ENCODE measurements at places on chromosomes 5 and 9.

DNA sequence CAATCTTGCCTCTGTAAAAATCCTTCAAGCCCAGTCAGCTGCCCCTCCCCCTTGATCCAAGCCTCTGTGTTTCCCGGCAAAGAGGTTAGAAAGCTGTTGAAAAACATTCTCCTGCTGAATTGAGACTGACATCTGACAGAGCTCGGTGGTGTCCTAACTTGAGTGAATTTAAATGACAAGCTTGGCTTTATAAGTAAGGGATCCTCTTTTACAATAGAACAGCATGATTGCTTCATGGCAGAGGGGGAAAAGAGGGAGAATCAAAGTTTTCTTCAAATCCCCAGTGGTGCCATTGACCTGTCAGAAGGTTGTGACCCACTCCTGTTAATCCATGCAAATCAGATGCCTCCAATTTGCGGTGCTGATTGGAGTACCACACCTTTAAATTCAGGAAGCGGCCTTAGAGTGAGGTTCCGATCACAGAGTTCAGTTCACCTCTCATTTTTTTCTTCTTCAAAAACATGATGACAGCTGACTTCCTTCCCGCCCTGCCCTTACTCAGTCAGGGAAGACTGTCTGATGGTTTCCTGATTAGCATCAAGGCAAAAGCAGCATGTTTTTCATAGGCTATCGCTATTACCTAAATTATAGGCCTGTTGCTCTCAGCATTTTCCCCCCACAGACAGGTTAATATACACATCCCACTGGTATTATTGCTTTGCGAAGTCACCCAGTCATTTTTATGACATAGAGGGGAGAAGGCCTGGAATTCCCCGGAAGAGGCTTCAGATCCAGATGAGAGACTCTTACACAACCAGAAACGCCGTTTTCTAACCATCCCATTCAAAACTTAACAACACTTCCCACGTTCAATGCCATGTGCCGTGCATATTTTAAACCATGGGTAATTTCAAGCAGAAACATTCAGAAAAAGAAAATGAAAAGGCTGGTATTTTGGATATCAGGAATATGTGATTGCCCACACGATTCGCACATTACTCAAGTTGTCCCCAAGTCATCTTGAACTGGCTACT lies 141.4 kb downstream of the EBF1 start:
- DNase-seq: no peak

DNA sequence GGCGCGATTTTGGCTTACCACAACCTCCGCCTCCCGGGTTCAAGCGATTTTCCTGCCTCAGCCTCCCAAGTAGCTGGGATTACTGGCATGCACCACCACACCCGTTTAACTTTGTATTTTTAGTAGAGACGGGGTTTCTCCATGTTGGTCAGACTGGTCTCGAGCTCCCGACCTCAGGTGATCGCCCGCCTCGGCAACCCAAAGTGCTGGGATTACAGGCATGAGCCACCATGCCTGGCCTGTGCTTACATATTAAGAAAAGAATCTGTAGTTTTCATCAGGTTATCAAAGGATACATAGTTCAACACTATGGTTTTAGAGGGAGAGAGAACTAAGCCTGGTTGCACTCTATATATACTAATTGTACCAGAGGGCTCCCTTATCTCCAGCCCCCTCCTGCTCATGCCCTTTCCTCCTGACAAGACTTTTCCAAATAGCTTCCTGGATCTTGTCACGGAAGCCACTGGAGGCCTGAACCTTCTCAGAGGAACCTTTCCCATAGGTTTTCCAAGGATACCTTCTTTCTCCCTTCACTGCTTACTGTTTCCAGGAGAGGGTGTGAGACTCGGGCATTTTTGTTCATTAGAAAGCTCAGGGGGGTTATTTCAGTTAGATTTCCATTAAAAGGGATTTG lies 53.1 kb downstream of the SLC44A1 start:
- no peak for DNase-seq

GRCh38 chr5:146873186-146873917 lies 5.2 kb downstream of the PPP2R2B start:
- no peak for DNase-seq

GRCh38 chr5:64838376-64838775 lies 69.6 kb downstream of the CWC27 start:
- no peak for DNase-seq

DNA sequence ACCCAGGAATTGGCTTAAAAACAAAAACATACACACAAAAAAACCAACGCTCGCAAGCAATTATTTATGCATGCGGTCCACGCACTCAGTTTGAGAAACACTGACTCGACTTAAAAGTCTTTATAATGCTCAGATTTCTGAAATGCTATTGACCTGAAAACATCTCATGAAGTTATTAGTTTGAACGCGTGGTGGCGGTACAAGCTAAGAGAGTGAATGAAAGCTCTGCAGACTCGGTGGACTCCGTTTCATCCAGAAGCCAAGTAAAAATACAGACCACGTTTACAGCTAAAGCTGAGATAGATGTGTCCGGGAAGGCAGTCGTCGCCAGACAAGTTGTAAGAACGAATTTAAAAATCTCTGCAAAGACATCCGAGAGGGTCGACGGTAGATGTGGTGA lies at the start of gene PCDHB6:
Gene PCDHB6, plus strand, starts transcription at position 246 of the 400 bp plus-strand sequence. CDS start 201 bp downstream, outside the sequence.
- DNase-seq: no peak

DNA sequence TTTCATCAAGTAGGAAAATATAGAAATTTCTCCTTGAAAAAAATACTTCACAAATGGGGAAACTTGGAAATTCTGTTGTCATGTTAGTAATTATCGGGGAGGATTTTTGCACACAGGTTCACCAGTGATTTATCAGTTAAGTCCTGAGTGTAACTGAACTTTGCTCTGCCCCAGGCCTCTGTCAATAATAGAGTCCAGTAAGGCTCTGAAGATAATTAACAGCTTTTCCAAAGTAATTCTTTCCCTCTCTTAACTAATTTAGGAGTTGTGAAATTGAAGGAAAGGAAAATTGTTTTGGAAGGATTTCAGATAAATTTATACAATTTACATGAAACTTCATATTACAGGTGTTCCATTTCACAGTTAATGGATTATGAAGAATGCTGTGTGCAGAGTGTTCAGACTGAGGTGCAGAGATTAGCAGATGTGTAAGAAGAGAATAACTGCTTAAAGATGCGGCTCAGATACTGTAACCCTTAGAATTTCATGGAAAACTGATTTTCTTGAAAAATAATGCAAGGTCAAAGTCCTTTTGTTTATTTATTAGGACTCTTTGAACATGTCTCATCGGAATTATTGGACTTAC lies 2.9 kb upstream of the AGXT2 start:
- DNase-seq: no peak

All from stimulated activated effector memory CD8-positive, alpha-beta T cell treated with anti-CD3 and anti-CD28 coated beads, Interleukin-12 subunit alpha, Interleukin-12 subunit beta, amount 100 ng/mL, for 72 hours (primary cell).